Progenitor cell of endocrine pancreas (in vitro differentiated cells): ENCODE measurements at places on chromosomes 3 and 15.
A peak's percentile ranks its signal among the peaks of the same experiment; 100 is the strongest.

DNA sequence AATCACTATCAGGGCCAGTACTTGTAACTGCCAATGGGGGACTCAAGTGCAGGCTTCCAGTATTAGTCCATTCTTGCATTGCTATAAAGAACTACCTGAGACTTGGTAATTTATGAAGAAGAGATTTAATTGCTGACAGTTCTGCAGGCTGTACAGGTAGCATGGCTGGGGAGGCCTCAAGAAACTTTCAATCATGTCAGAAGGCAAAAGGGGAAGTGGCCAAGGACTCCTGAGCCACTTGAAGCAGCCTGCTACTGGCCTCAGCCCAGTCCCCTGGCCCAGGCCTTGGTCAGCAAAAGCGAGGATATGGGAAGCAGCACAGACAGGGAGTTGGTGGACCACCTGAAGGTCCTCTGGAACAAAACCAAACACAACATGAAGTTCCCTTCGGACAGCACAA lies 29.2 kb upstream of the OR5K1 start:
- no peaks in the 10 kb centered on the region for H3K36me3 ChIP-seq
- DNase-seq: no peak
- no peaks in the 10 kb centered on the region for H3K27me3 ChIP-seq
- no peak overlapping the region for H3K27ac ChIP-seq

GRCh38 chr3:193446965-193447602 lies 68.5 kb upstream of the ATP13A5 start:
- DNase-seq: no peak
- H3K4me3 ChIP-seq: no peak overlapping the region
- H3K4me1 ChIP-seq: no peaks in the 10 kb centered on the region
- H3K36me3 ChIP-seq: peaks cover 4% of the 10 kb centered on the region

DNA sequence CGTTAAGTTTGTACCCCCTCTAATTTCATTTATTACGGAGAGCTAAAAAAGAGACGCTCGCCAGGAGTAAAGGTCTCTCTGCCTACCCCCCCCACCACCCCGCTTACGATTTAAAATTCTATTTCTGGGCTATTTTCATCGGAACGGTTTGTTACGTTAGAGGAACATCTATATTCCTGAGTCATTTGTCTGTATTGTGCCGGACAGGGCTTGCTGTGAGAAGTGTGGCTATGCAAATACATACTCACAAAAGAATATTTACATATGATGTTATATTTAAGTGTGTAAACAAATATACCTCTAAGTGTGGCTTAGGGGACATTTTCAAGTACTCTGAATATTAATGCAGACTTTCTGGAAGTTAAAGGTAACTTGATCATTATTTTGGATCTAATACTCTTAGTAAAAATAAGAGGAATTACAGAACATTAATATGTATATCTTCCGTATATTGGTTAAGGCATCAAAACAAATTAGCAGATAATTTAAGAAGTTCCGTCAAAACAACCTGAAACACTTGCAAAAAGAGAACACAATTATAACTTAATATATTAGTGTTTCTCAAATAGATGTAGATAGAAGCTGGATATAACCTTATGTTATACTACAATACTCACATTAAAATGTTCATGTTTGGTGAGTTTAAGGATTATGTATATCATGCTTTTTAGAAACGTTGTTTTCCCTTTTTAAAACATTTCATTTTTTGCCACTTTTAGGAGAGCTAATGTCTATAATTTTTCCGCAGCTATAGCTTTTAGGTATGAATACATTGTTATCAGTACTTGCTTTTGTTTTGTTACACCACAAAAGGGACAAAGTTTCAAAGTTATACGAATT lies 1.6 kb upstream of the SHOX2 start:
- H3K4me3 ChIP-seq: peak overlapping the region; percentile 16
- H3K27me3 ChIP-seq: peaks cover 66% of the 10 kb centered on the region
- no peak for DNase-seq
- H3K27ac ChIP-seq: peak overlapping the region; percentile 73

DNA sequence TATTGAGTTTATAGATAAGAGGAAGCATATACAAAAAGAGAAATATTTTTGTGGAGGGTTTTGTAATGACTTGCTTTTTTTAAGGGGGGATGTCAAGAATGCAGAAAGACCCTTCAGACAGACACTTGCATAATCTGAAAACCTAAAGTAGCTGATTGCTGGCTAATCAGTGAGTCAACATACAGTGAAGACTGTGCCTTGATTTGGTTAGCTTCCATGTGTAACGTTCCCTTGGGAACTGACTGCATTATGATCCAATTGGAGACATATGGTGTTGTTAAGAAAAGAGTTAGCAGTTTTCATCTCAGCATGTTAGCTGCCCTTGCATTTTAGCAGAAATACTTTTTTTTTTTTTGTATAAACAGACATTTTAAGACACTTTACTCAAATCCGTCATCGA lies 483.2 kb downstream of the RBMS3 start:
- no peaks in the 10 kb centered on the region for H3K36me3 ChIP-seq
- H3K4me1 ChIP-seq: peaks cover 15% of the 10 kb centered on the region
- no peak overlapping the region for H3K27ac ChIP-seq
- no peak for DNase-seq
- no peak overlapping the region for H3K4me3 ChIP-seq
- H3K27me3 ChIP-seq: no peaks in the 10 kb centered on the region

DNA sequence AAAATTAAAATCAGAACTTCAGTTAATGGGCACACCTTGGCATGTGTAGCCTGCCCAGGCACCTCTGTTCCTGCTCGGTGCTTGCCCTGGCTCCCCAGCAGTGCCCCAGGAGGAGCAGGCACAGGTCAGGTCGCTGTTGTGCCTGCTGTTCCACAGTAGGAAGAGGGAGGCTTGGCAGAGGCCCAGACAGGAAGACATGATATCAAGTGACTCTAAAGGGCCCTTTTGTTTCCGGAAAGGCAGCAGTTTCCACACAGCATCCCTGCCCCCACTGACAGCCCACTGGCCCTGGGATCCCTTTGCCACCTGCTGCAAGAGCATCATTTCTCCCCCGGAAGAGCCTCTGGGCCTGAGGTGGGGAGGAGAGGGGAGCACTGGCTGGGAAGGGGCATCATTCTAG lies 40.5 kb upstream of the HES1 start:
- H3K4me3 ChIP-seq: no peak overlapping the region
- peaks cover 40% of the 10 kb centered on the region for H3K4me1 ChIP-seq
- no peaks in the 10 kb centered on the region for H3K36me3 ChIP-seq
- no peak for DNase-seq

DNA sequence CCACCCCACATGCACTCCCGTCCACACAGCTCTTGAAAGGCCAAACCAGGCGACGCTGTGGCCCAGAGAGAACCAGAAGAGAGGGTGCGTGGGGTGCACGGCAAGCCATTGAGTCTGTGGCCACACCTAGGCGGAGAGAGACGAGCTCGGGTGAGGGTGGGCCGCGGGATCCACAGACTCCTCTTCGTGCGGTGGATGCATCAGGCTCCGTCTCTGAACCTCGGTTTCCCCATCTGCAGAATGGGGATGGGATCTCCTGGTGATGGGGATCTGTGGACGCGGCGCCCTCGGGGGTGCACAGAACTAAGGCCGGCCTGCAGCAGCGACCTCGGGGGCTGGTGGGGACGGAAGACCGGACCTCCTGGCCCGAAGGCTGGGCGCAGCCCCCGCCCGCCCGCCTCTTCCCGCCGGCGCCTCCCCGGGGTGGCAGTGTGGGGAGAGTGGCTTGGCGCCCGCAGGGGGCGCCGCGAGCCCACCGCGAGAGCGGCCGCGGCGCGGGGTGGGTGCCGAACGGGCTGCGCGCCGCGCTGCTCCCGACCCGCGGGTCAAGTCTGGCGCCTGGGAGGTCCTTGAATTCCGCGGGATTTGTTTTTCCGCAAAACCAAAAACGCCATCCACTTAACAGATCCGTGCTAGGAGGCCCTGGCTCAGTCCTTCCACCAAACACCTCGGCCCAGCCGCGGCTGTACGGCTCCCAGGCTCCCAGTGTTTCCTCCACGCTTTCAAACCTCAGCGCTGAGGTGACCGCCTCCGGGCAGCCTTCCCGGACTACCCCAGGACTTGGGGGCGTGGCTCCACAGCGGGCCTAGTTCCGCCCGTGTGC lies 13.2 kb upstream of the ADPGK start:
- H3K27ac ChIP-seq: peak overlapping the region; percentile 71
- H3K4me3 ChIP-seq: peak overlapping the region; percentile 79
- no peaks in the 10 kb centered on the region for H3K36me3 ChIP-seq
- peaks cover 15% of the 10 kb centered on the region for H3K27me3 ChIP-seq
- peak; percentile 40 for DNase-seq

DNA sequence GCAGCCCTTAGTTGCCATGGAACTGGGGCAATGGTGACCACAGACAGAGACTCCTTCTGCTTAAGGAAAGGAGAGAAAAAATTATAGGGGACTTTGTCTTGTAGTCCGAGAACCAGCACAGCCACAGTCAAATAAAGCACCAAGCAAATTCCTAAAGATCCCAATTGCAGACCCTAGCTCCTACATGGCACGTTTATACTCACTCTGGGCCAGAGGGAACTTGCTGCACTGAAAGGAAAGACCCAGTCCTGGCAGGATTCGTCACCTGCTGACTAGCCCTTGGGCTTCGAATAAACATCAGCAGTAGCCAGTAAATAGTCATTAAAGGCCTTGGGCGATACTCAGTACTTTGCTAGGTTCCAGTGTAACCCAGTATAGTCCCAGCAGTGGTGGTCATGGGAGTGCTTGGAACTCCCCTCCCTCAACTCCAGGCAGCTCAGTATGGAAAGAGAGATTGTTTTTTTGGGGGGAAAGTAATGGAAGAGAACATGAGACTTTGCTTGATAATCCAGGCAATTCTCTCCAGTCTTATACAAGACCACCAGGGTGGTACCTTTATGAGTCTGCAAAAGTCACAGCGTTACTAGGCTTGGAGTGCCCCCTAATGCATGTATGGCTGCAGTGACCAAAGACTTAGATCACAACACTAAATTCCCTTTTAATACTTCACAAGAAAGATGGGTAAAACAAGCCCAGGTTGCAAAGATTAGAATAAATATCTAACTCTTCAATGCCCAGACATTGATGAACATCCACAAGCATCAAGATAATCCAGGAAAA lies 66.4 kb upstream of the AGTR1 start:
- no peaks in the 10 kb centered on the region for H3K27me3 ChIP-seq
- DNase-seq: no peak
- peaks cover 6% of the 10 kb centered on the region for H3K36me3 ChIP-seq
- H3K4me3 ChIP-seq: no peak overlapping the region
